ENCODE measurements at places on chromosomes 7 and 10. TPM values are rescaled to one million over a fixed set of nuclear protein-coding genes. Genes with fewer than 3 reads are reported as not detected.

DNA sequence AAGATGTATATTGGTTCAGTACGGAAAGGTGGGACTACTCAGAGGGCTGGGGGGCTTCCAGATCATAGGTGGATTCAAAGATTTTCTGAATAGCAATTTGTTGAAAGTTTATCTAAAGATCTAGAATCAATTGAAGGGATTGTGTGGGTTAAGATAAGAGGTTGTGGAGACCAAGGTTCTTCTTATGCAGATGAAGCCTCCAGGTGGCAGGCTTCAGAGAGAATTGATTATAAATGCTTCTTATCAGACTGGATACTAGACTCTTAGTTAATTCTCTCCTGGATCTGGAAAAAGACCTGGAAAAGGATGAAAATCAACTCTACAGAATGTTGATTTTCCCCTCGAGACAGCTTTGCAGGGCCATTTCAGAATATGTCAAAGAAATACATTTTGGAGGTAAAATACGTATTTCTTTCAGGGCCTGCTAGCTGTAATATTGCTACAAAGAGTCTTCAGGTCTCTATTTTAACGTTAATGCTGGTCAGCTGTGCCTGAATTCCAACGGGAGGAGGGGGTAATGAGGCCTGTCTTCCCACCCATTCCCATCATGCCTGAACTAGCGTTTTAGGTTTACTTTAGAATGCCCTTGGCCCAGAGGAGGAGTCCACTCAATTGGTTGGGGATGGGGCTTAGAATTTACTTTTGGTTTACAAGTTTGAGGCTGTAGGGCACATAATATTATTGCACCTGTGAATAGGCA lies 12.8 kb upstream of the GPR15LG start:
- no peak for DNase-seq

SPDYE9 gene
- not detected for total RNA-seq

GRCh38 chr7:99083068-99083651 lies 60.7 kb downstream of the SMURF1 start:
- DNase-seq = no peak

DNA sequence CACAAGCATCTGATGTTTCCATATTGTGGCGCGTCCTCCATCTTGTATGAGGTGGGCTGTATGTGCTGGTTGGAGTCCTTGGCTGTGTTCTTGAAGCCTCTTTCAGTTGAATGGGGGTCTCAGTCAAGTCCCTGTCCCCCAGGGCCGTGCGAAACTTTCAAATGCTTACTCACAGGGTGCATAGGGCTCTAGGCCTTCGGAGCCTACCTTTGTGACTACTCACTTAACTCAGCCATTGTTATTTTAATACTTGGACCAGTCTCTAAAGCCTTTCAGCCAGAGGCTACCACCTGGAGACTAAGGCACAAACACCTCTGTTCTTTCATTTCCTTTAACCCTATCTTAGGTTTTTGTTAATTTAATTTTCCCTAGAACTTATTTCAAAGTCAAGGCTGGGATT lies 785.9 kb downstream of the GATA3 start:
- no peak for DNase-seq

- peak; percentile 59 for DNase-seq
Measured at GRCh38 chr10:31146491-31147209, 115.0 kb upstream of the ZNF438 start.

GRCh38 chr10:34446049-34446448 lies 369.0 kb downstream of the PARD3 start:
- no peak for DNase-seq

SSBP1 gene
- total RNA-seq = 83.8 TPM

C10orf90 gene
- not detected for total RNA-seq

ASAH2 gene
- not detected for total RNA-seq

DNA sequence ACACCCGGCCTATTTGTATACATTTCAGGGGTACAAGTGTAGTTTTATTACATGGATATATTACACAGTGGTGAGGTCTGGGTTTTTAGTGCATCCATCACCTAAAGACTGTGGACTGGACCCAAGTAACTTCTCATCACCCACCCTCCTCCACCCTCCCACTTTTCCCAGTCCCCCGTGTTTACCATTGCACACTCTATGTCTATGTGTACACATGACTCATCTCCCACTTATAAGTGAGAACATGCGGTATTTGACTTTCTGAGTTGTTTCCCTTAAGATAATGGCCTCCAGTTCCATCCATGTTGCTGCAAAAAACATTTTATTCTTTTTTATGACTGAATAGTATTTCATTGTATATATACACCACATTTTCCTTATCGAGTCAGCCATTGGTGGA lies 98.9 kb upstream of the WAC start:
- no peak for DNase-seq

DNA sequence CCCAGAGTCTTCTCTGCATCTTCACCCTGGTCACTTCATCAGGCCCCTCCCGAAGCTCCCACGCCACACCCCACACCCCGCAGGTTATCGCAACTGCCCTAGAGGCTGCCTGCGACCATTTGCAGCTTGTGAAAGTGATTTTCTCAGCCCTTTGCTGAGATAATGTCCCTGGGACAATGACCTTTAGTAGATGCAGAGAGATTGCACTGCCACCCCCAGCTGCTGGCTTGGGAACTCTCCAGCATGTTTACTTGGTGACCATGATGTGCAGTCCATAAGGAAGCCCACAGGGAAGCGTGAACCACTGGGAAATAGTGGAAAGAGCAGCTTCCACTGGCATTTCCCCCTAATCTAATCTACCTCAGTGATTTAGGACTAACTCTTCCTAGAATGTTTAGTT lies 97.3 kb downstream of the WNT2 start:
- DNase-seq = no peak

ABLIM1 gene
- 674 TPM for total RNA-seq

DNA sequence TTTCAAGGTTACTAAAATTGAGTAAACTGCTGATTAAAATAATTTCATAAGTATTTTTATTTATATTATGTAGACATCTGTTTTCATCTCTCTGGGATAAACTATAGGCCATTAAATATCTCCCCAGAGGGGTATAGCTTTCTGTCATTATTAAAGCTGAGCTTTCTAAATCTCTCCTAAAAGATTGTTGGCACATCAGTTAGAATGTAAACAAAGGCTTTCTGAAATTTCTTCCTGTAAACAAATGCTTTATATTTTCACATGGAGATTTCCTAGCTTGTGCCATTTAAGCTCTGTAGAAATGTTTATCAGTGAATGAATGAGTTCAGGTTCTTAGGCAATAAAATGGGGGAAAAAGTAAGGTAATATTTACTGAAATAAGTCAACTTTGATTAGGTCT lies 35.7 kb downstream of the PPP1R9A start:
- DNase-seq = no peak

BMPER gene
- total RNA-seq = 2.9 TPM

CTTNBP2 gene
- 1.2 TPM for total RNA-seq

FASTK gene
- total RNA-seq = 75.7 TPM
